ENCODE measurements at places on chromosomes 4 and X.

- H3K4me3 ChIP-seq = no peak overlapping the region
- peaks cover 6% of the 10 kb centered on the region for H3K4me1 ChIP-seq
- no peaks in the 10 kb centered on the region for H3K36me3 ChIP-seq
- no peak overlapping the region for H3K27ac ChIP-seq
These were observed 373.2 kb downstream of the BCOR start for GRCh38 chrX:39724544-39724943.

DNA sequence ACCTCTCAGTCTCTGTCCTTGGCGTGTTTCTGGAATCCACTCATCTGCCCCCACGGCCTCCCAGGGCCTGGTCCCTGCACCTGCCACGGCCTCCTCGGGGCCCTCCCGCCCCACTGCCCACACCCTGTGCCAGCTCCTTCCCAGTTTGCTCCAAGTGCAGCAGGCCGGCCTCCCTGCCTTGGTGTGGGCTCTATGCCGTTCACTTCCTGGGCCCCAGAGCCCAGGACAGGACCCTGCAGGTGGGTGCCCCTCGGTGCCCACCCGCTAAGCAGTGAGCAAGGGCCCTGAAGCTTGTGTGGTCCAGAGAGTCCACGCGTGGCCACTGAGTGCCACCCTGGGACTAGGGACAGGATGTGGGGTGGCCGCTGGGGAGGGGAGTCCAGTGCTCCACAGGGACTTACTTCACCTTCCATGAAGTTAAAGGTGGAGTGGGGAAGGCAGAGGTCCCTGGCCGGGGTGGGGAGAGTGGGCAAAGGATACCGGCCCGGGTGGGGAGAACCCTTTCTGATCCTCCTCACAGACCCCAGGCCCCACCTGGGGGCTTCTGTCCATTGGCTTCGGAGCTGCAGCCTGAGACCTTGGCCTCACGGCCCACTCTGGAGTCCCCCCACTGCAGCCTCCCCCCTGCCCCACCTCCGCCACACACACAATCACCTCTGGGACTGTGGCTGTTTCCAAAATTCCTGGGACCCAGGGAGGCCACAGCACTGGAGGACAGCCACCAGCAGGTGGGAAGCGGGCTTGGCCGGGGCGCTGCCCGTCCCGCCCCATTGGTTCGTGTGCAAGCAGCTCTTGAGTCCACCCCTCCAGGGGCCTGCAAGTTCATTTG is 60.0 kb upstream of the NKX1-1 start:
- H3K36me3 ChIP-seq = no peaks in the 10 kb centered on the region
- H3K27ac ChIP-seq = no peak overlapping the region
- H3K4me1 ChIP-seq = no peaks in the 10 kb centered on the region
- no peak overlapping the region for H3K4me3 ChIP-seq
- H3K27me3 ChIP-seq = no peaks in the 10 kb centered on the region
- no peak for DNase-seq

- DNase-seq = no peak
- H3K27ac ChIP-seq = no peak overlapping the region
- peaks cover 4% of the 10 kb centered on the region for H3K4me1 ChIP-seq
- H3K27me3 ChIP-seq = no peaks in the 10 kb centered on the region
- no peak overlapping the region for H3K4me3 ChIP-seq
- no peaks in the 10 kb centered on the region for H3K36me3 ChIP-seq
These were observed 23.3 kb upstream of the CRMP1 start for GRCh38 chr4:5916229-5916628.

DNA sequence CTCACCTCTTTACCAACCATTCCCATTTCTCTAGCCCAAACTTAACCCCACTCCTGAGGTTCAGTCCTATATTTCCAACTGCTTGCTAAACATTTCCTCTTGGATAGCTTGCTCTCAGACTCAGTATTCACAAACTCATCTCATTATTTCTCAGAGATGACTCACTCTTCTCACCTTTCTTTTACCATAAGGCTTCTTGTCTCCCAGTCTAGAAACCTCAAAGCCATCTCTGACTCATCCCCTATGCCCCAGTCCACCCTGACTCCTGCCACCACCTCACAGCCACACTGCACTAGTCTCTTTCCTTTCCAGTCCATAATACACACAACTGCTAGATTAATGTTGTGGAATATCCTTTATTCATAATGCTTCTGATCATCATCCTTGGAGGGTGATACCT is 4.8 kb downstream of the FRMPD3 start:
- H3K36me3 ChIP-seq = no peaks in the 10 kb centered on the region
- no peak overlapping the region for H3K27ac ChIP-seq
- peaks cover 7% of the 10 kb centered on the region for H3K4me1 ChIP-seq
- DNase-seq = peak; percentile 20
- H3K27me3 ChIP-seq = peaks cover 30% of the 10 kb centered on the region
- no peak overlapping the region for H3K4me3 ChIP-seq

GRCh38 chr4:128553686-128554515 is 255.6 kb upstream of the JADE1 start:
- peaks cover 10% of the 10 kb centered on the region for H3K27me3 ChIP-seq
- H3K4me1 ChIP-seq = peaks cover 14% of the 10 kb centered on the region
- DNase-seq = no peak
- peaks cover 4% of the 10 kb centered on the region for H3K36me3 ChIP-seq

GRCh38 chr4:7074426-7074825 is 6.6 kb upstream of the GRPEL1 start:
- no peak overlapping the region for H3K4me3 ChIP-seq
- peaks cover 12% of the 10 kb centered on the region for H3K4me1 ChIP-seq
- peaks cover 19% of the 10 kb centered on the region for H3K27me3 ChIP-seq
- no peaks in the 10 kb centered on the region for H3K36me3 ChIP-seq
- DNase-seq = no peak

DNA sequence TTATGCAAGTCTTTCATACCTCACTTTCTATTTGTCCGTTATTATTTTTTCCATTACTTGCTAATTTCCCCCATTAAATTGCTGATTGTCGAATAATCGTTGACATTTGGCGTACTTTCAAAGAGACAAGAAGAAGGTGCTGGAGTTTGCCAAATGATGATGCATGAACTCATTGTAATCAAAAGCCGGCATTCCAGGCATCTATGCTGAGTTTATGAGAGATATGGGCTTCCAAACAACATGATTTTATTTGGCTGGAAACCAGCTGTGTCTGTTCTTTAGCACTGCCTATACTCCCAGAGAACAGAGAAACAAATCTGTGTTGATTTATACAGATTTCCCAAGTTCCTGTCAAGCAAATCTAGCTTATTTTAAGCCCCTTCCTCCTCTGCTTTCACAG is 80.8 kb upstream of the RPS6KA3 start:
- H3K27me3 ChIP-seq = peaks cover 6% of the 10 kb centered on the region
- no peak for DNase-seq
- H3K4me1 ChIP-seq = peaks cover under 1% of the 10 kb centered on the region
- no peaks in the 10 kb centered on the region for H3K36me3 ChIP-seq
- no peak overlapping the region for H3K27ac ChIP-seq
- H3K4me3 ChIP-seq = no peak overlapping the region

DNA sequence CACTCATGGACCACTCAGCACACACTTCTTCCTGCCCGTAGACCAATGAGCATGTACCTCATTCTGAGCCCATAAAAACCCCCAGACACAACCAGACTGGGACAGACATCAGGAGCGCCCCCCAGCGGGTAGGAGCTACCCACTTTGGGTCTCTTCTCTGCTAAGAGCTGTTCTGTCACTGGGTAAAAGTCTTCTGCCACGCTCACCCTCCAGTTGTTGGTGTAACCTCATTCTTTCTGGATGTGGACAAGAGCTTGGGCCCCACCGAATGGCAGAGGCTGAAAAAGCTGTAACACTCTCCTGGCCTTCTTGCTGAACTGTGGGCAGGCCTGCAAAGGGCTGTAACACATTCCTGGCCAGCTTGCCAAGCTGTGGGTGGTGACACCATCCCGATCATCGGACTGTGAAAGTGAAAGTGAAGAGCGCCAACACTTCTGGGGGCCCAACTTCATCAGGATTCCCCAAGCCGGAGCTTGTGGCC is 137.6 kb downstream of the TECRL start:
- no peaks in the 10 kb centered on the region for H3K36me3 ChIP-seq
- H3K4me1 ChIP-seq = no peaks in the 10 kb centered on the region
- no peaks in the 10 kb centered on the region for H3K27me3 ChIP-seq
- no peak overlapping the region for H3K4me3 ChIP-seq

GRCh38 chrX:87621697-87622096 is 104.1 kb downstream of the KLHL4 start:
- H3K27ac ChIP-seq = no peak overlapping the region
- no peak overlapping the region for H3K4me3 ChIP-seq
- no peaks in the 10 kb centered on the region for H3K36me3 ChIP-seq
- no peak for DNase-seq

- no peaks in the 10 kb centered on the region for H3K4me1 ChIP-seq
- H3K27me3 ChIP-seq = peaks cover 57% of the 10 kb centered on the region
- H3K4me3 ChIP-seq = no peak overlapping the region
- H3K36me3 ChIP-seq = no peaks in the 10 kb centered on the region
- no peak for DNase-seq
- H3K27ac ChIP-seq = no peak overlapping the region
These were observed 959 bp downstream of the BRS3 start for GRCh38 chrX:136488706-136489105.

DNA sequence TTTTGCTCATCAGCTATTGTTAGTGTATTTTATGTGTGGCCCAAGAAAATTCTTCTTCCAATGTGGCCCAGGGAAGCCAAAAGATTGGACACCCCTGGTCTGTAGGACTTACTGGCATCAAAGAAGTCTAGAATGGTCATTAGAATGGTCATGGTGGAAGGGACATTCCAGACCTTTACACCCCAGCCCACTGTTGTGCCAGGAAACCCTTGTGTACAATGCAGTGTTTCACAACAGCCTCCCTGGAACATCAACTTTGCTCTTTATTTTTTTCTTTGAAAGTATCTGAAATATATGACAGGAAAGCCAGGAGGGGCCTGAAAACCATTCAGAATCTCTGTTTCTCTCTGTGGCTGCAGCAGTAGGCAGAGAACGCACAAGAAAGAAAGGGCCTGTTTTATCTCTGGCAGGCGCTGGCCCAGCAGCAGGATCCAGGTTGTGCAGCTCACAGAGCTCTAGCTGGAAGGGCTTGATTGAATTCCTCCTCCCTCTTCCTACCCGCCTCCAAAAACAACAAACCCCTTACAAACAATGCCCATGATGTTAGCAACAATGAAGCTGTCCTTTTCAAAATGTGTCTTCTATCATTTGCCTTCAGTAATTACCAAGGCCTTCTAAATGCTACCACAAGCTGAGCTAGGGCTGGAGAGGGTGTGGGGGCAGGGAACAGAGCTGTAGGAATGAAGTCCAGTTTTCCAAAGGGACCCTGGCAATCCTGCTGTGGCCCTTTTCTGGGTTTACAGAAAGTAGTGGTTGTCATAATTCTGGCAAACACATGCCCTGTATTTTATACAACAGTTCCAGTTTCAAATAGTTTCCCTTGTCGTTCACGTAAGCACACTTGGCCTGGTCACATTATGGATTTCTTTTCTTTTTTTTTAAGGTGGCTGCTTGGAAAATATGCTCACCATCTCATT is 32.3 kb upstream of the TFDP3 start:
- no peaks in the 10 kb centered on the region for H3K27me3 ChIP-seq
- DNase-seq = no peak
- no peak overlapping the region for H3K4me3 ChIP-seq
- H3K36me3 ChIP-seq = no peaks in the 10 kb centered on the region

- H3K4me1 ChIP-seq = peaks cover 27% of the 10 kb centered on the region
- no peak overlapping the region for H3K4me3 ChIP-seq
- DNase-seq = no peak
- H3K36me3 ChIP-seq = peaks cover 67% of the 10 kb centered on the region
These were observed 30.0 kb upstream of the TADA2B start for GRCh38 chr4:7013175-7013574.

- no peaks in the 10 kb centered on the region for H3K27me3 ChIP-seq
- H3K27ac ChIP-seq = no peak overlapping the region
- H3K4me3 ChIP-seq = no peak overlapping the region
- H3K4me1 ChIP-seq = no peaks in the 10 kb centered on the region
- no peaks in the 10 kb centered on the region for H3K36me3 ChIP-seq
- DNase-seq = no peak
These were observed 1683.6 kb upstream of the AGA start for GRCh38 chr4:179125870-179126269.

DNA sequence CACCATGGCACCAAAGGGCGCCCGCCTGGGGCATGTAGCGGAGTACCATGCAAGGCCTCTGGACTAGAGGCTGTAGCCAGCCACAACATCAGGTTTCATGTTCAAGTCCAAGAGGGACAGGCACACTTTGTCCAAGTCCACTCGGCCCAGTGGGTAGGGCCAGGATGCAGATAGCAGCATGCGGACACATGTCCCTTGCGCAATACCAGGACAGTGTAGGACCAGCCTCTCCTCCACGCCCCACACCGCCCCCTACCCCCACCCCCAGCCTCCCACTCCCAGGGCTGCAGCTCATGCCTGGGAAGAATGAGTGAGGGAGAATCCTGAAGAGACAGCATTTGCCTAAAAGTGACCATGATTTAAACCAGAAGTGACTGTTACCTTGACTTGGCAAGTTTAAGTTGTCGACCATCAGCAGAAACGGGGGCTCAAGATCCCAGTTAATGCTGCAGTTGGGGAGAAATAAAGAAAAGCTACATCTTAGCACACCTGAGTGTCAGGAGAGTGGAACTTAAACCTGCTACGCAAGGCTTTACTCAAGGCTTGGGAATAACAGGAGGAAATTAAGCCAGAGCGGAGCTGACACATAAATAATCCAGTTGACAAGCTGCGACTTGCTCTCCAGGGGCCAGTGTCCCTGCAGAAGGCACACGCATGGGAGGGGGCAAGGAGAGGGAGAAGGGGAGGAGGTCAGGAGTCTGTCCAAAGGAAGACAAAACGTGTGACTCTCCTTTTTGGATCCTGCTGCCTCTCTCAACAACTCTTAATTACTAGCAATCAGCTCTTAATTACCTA is 221.7 kb downstream of the BCOR start:
- no peak overlapping the region for H3K4me3 ChIP-seq
- H3K27ac ChIP-seq = no peak overlapping the region
- peaks cover 3% of the 10 kb centered on the region for H3K27me3 ChIP-seq
- peaks cover 3% of the 10 kb centered on the region for H3K36me3 ChIP-seq
- no peak for DNase-seq

DNA sequence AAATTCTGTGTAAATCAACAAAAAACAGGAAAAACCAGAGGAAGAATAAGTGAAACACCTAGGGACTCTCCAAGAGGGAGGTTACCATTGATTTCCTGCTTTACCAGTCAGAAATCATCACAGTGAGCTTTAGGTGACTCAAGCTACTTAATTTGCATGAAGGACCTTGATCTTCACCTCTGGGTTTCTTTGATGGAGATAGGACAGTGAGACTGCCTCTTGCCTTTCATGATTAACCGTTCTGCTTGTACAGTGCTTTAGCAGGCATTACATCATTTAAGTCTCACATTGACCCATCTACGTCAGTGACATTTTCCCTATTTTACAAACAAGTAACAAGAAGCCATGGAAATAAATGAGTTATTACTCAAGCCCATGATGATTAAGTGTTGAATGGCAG is 3.4 kb upstream of the GK start:
- H3K27me3 ChIP-seq = no peaks in the 10 kb centered on the region
- H3K36me3 ChIP-seq = no peaks in the 10 kb centered on the region
- DNase-seq = no peak
- H3K4me3 ChIP-seq = no peak overlapping the region
- peak overlapping the region; percentile 84 for H3K27ac ChIP-seq
- peaks cover 30% of the 10 kb centered on the region for H3K4me1 ChIP-seq

GRCh38 chr4:123878976-123879375 is 482.4 kb downstream of the SPRY1 start:
- no peak overlapping the region for H3K27ac ChIP-seq
- no peak for DNase-seq
- no peaks in the 10 kb centered on the region for H3K27me3 ChIP-seq
- H3K4me3 ChIP-seq = no peak overlapping the region
- H3K4me1 ChIP-seq = no peaks in the 10 kb centered on the region
- H3K36me3 ChIP-seq = no peaks in the 10 kb centered on the region
